ENCODE measurements at places on chromosomes 16 and 17. TPM values are rescaled to one million over a fixed set of nuclear protein-coding genes. Genes with fewer than 3 reads are reported as not detected.

KRTAP2-2 gene
- polyA plus RNA-seq = not detected

CCL4L2 gene
- not detected for polyA plus RNA-seq

TNFRSF13B gene
- polyA plus RNA-seq = not detected

CDC6 gene
- polyA plus RNA-seq = 23.2 TPM

TEX19 gene
- not detected for polyA plus RNA-seq

TMEM100 gene
- polyA plus RNA-seq = 1.6 TPM

MYL4 gene
- polyA plus RNA-seq = not detected

PRCD gene
- polyA plus RNA-seq = 9.9 TPM

PPP1R1B gene
- polyA plus RNA-seq = 154 TPM

- peak; percentile 44 for DNase-seq
Observed at GRCh38 chr16:85330694-85331188, 218.5 kb upstream of the CIBAR2 start.

DNA sequence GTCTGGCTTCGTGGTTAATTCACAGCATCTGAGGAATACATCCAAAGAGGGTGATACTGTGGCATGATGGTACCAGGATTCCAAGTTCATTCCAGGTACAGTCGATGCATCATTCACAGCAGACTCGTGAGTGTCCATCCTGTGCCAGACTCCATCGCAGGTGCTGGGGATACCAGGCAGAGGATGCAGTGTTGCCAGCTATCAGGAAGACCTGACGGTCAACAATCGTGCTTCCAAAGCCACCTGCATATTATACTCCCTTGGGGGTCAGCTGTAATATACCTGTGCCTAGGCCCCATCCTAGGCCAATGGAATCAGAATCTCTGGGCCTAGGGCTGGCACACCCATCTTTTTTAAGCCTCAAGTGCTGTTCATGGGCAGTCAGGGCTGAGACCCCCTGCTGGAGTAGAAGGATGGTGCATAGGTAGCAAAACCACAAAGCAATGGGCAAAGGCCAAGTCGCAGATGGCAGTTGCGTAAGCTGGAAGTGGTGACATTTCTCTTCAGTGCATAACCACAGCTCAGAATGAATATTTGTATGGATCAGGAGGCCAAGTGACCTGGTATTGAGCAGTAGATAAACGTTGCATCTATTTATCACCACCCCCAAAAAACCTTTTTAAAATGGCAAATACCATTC is 42.9 kb upstream of the C16orf78 start:
- no peak for DNase-seq

DNA sequence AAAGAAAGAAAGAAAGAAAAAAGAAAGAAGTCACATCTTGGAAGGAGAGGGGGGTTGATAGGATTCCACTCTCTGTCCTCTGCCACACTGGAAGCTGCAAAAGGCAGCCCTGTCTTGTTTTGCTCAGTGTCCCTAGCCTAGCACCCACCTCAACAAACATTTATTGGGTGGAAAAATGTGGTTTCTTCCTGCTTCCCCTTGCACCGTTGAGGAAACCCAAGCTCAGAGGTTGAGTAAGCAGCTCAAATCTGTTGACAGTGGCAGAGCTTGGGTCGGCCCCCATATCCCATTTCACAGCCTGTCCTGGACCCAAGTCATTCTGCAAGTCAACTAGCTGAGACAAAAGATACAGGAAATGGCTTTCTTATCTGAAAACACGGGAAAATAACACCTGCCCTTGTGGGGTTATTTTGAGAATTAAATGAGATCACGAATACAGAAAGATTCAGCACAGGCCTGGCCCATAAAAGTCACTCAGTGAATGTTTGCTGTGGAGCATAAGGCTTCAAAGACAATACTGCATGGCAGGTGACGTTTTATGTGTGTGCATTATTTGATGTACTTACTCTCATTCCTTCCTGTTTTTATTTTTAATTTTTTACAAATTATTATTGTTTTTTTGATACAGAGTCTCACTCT is 63.6 kb downstream of the SCNN1B start:
- DNase-seq = no peak

GRCh38 chr17:373613-374230 is 21.1 kb upstream of the RPH3AL start:
- no peak for DNase-seq

- DNase-seq = peak; percentile 50
Observed at GRCh38 chr17:76266244-76266938, 1.2 kb downstream of the UBALD2 start.

GRCh38 chr16:29862383-29862883 is 593 bp downstream of the CDIPT start:
- DNase-seq = no peak

DNA sequence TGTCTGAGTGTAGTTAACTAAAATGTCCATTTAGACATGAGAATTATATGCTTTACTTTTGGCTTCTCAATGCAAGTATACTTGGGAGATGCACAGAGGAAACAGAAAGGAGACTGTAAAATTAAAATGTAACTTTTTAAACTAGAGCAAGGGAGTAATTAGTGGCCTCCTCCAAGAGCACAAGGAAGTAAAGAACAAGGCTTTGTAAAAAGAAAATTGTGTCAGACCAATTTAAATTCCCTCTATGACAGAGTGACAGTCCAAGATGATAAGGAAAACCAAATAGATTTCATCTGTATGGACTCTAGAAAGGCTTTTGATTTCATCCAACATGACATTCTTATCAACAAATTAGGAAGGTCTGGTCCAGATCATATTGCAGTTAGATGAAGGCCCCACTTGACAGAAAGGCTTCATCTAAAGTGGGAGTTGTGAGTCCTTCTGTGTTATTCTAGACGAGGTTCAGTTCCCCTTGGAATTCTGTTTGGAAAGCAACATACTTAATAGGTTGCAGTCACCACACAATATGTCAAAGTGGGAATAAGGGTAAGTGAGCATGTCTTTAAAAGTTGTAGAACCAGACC is 6.5 kb upstream of the CAPNS2 start:
- no peak for DNase-seq

DNA sequence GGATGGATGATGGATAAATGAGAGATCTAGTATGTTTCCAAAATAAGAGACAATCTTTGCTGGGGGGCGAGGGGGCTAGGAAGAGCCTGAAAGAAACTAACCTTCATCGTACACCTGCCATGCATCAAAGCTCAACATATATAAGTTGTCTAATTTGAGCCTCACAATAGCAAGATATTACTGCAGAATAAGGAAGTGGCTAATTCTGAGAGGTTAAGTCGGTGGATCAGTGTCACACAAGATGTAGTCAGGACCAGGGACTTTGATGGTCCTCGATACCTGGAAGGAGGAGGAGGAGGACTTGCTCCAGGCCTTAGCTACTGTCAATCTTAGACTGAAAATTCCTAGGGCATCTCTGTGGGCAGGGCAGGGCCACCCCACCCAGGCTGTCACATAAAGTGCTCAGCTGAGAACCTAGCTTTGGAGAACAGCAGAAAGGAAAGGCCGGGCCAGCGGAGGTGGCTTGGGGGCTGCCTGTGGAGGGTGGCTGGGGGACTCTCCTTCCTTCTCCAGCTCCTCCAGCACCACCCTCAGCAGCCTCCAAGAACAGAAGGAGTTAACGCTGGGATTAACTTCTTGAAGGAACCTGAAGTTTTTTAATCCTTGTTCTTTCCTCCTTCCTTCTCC is 460 bp upstream of the SLC13A2 start:
- no peak for DNase-seq

DNA sequence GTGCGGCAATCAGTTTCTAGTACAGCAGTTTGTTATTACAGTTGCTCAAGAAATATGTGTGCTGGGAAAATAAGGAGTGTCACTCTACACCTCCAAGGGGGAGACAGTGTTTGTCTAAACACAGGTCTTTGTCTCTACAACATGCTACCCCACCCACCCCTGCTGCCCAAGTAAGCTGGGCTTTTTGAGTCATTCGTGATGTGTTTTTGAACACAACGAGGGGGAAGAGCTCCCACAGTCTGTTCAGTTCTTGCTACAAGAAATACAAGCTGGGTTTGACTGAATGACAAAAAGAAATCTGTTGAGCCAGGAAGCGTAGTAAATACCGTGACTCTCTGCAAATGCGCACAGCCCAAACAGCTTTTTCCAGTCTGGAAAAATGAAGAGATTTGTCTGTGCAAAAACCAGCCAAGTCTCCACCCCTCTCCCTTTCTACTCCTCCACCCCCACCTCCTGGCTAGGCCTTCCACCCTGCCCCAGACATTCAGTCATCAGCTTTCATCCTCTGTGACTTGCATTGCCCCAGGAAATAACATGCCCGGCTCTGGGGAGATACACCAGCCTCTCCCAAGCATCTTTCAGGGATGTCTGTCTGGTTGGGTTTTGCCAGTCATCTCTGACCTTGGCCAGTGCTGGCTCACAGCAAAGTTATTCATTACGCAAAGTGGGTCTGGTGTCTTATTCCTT is 25.7 kb downstream of the CHD9 start:
- peak; percentile 71 for DNase-seq

- DNase-seq = no peak
Observed at GRCh38 chr17:49994085-49995054, 654 bp downstream of the DLX3 start.

DNA sequence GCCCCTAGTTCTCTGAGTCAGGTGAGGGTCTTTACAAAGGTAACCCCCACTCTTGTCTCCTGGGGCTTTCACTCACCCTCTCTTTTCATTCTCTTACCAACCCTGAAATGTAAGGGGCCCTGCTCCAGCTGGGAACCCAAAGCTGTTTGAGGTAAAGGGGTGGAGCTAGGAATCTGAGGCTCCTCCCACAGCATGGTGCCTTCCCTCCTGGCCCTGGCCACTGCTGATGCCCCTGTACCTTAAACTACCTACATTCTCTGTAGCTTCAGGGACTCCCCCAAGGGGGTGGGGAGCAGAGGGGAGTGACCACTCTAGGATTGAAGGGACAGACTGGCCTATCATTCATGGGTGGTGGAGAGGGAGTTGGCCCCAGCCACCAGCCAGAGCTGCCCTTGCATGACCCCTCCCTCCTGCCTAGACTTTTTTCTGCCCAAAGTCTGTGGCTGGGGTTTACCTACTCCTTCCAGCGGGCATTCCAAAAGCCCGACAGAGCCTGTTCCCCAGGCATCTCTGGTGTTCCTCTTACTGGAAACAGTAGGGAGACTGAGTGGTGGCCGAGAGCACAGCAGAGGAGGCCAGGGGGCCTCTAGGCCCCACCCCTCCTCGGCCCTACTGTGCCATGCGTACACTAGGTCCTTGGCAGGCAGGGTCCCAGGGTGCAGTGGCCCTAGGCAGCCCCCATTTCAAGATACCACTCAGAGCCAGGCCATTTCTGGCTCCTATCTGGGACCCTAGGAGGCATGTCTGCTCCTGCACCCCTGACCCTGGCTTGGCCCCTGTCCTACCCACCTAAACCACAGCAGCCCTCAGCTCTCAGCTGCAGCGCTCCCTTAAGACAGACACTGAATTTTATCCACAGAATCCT is 9.5 kb downstream of the DOK4 start:
- no peak for DNase-seq

- no peak for DNase-seq
Observed at GRCh38 chr16:10261077-10261476, 78.8 kb upstream of the GRIN2A start.

DNA sequence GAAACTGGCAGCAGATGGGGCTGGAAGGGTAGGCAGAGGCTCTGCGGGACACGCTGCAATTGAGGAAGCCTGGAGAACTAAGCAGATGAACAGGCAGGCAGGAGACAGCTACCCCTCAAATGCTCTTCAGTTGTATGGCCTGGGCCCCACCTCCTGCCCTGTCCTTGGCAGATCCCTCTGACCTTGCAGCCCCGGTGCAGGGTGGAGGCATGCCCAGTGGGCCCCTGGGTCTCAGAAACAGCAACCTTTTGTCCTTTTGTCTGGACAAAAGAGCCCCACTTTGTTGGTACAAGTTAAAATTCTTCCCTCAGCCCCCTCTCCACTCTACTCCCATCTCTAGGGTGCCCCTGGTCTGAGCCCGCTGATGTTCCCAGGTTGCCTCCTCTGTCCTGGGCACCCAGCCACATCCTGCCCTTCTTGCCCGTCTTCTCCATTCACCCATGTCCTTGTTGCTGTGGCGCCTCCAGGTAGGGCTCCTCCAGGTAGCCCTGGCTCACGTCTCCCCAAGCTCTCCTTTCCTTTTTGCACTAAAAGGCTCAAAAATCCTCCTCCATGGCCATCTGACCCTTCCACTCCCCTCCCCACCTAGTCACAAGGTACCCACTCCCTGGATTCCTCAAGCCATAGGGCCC is 136.8 kb downstream of the CLEC16A start:
- no peak for DNase-seq

DNA sequence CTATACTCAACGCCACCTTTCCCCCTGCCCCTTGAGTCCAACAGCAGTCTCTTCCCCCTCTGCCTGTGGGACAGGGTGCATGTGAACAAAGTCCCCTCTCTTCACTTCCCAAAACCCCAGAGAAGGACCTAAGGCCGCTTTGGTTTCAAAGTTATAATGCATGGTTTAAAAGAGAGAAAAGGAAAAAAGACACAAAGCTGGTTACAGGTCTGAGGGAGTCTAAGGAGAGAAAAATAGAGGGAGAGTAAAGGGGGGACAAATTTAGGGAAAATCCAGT is 1.1 kb upstream of the GABARAP start:
- no peak for DNase-seq

GRCh38 chr17:36443777-36444176 is 42.7 kb upstream of the ZNHIT3 start:
- no peak for DNase-seq

- peak; percentile 36 for DNase-seq
Observed at GRCh38 chr17:69945698-69946185, 129.3 kb upstream of the KCNJ16 start.

DNA sequence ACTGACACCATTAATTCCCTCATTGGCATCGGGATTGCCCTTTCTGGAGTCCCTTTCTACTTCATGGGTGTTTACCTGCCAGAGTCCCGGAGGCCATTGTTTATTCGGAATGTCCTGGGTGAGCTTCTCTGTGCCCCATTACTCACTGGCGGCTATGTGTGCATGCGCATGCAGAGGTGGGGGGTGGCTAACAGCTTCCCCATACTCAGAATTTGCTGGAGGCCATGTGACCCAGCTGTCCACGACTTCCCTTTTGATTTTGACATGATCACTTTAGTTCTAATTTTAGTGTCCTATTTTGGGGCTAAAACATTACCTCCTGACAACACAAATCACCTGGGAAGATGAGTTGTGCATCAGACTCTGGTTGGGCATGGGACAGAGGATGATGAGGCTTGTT is 14.1 kb downstream of the SLC7A6OS start:
- no peak for DNase-seq

DNA sequence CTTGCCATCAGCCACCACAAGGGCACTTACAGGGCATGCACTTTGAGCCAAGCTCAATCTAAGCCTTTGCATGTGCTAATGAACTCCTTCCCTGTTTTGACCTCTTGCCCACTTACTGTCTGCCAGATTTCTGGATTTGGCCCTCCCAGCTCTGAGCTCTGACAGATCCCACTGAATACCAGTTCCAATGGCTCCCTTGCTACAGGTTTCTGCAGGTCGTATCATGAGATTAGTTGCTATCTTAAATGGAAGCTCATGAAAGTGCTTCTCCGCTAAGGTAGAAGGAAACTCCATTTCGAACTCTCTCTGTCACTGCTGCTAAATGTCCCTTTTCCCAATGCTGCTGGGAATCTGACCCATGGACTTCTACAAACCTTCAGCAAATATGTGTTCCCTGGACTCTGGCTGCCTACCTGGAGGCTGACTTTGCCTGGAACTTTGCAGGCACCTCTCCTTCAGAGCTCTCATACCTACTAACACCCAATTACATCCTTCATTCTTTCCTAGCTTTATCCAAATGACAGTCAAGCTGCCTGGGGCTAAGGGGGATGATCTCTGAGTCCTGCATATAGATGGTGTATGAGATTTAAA is 23.5 kb upstream of the TOB1 start:
- no peak for DNase-seq

GRCh38 chr16:64305663-64306062 is 816.2 kb downstream of the CDH11 start:
- no peak for DNase-seq
